ENCODE measurements at places on chromosomes 6 and 20. TPM values are rescaled to one million over a fixed set of nuclear protein-coding genes. Genes with fewer than 3 reads are reported as not detected.

- DNase-seq = peak; percentile 69
These were observed 6.1 kb upstream of the JARID2 start for GRCh38 chr6:15239616-15240364.

The CYP39A1 gene
- 2.9 TPM for total RNA-seq

The GPSM3 gene
- 4.3 TPM for total RNA-seq

GRCh38 chr20:32638848-32639247, 34.9 kb downstream of the C20orf203 start:
- peak; percentile 36 for DNase-seq

The EPHA7 gene
- total RNA-seq = 9.8 TPM

The FNDC1 gene
- total RNA-seq = 73.6 TPM

The CFB gene
- total RNA-seq = 1.6 TPM

DNA sequence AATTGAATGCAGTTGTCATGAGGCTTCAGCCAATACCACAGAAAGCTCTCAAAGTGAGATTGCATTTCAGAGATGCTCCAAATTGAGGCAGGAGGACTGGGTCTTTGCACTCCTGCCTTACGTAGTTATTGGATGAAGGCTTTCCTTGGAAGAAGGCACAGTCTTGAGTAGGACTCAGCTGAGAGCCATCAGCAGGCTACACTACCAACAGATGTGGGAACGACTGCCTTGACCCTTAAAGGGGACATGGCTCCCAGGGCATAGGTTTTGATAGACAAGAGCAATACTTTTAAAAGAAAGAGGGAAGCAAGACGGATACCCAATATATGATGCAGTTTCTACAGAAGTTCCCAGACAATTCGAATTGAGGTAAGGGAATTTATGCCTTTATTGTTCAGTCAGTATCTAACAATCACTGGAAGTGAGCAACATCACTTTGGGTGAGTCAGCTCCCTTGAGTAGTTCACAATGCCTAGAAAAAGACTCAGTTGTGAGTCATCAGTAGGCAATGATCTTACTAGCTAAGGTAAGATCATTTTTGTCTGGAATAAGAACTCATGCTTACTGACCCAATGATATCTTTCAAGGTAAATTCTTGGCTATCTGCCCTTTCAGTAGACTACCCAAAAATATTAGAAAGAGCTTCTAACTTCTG, 390.8 kb downstream of the GJA1 start:
- no peak for DNase-seq

- no peak for DNase-seq
These were observed 17.1 kb downstream of the FOXF2 start for GRCh38 chr6:1406306-1407072.

DNA sequence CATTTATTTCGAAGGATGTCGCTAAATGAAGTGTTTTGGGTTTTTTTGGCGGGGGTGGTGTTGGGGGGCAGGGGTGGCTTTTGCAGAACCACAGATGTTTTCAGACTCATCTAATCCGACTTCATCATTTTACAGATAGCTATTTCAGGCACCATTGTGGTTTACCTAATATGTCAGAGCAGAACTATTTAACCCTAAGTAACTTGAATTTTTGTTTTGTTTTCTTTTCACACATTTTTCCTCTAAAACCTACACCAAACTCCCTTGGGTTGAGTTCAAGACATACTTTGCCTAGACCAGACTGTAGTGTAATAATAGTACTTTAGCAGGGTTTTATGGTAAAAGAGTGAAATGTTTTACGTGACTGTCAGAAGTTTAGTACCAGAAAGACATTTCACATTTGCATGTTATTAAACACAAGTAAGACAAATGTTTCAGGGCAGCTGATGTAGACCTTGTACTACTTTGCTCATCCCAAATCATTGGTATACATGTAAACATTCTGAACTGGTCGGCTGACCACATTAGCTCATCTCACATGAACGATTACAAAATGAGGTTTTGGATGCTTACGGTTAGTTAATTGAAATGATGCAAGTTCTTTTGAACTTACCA, 37.7 kb downstream of the MAP3K4 start:
- no peak for DNase-seq

- no peak for DNase-seq
These were observed 534.0 kb downstream of the PKHD1 start for GRCh38 chr6:51553246-51554015.

The MCM9 gene
- 11.9 TPM for total RNA-seq

DNA sequence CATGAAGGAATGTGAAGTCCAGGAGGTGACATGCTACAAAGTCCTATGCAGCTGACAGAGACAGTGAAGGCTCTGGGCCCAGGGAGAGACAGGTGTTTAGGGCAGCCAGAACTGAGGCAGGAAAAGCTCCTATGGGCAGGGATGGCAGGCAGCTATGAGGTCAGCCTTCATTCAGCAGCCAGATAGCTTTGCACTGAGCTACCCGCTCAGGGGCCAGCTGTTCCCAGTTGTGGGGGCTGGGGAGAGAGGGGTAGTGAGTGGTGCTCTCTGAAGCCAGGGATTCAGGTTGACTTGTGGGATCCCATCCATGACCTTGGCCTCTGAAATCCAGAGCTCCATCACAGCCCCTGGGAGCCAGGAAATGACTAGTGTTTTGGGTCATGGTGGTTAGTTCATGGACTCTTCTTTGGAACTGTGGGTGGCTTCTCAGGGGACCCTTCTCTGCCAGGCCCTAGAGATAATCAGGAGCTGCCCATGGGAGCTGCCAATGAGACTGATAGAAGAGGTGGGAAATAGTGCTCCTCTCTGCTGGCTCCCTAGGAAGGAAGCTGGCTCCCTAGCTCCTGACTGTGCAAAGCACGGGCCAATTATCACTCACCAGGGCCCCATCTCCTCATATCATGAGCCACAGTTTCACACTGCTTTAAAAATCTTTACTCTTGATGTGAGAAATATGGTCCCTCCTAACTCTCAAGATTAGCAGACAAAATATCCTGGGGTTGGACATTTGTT, 127.7 kb downstream of the VEGFA start:
- DNase-seq = peak; percentile 47

The PRKN gene
- total RNA-seq = 4.0 TPM

The CD83 gene
- 15.4 TPM for total RNA-seq

GRCh38 chr6:150547502-150548222, 52.0 kb upstream of the PLEKHG1 start:
- peak; percentile 82 for DNase-seq

DNA sequence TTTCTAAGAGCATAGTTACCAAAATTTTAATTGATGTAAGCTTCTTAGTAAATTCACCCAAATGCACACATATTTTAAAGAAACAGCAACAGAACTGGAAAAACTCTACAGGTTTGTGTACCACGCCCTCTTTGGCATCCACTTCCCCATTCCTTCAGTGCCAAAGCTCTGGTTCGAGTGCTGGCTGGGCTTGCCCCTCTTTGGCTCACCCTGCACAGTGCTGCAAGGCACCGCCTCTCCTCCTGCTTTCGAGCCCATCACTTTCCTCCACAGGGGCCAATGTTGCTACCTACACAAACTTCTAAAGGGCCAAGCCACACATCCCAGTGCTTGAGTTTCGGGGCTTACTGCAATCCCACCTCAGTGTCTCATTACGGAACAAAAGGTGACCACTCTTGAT, 9.6 kb downstream of the LRP11 start:
- no peak for DNase-seq

DNA sequence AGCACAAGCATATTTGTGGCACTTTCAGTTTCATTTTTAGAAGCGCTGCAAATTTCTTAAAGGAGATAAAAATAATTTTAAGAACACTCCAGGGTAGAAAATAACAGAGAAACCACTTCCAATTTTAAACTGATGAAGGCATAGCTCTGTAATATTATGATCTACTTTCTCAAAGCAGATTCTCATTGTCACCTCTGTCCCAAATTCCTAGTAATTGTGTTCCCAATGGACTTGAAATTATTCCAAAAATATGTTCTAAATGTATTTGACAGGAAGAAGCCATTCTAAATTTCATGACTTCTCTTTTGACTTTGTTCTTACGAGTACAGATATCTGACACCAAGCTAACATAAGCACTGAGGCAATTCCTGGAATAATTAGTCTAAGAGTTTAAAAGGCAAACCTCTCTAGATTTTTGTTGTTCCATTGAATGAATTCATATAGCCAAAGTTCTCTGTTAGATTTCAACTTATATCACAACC, 140.2 kb upstream of the CARMIL1 start:
- no peak for DNase-seq

DNA sequence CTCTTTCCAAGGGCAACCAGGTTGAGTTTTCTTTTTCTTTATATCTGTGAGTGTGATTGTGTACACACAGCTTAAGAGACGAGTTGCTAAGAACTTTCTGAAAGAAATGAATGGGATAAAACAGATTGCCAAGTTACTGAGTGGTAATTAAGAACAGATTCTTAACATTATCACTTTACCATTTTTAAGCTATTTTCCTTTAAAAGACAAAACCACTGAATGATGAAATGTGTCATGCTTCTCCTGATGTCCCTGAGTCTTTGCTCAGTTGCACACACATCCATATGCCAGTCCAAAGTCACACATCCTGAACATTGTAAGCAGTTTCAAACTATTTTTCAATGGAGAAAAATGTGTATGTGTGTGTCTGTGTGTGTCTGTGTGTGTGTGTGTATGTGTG, 5.5 kb upstream of the DAAM2 start:
- DNase-seq = no peak

The NT5E gene
- 28.8 TPM for total RNA-seq

DNA sequence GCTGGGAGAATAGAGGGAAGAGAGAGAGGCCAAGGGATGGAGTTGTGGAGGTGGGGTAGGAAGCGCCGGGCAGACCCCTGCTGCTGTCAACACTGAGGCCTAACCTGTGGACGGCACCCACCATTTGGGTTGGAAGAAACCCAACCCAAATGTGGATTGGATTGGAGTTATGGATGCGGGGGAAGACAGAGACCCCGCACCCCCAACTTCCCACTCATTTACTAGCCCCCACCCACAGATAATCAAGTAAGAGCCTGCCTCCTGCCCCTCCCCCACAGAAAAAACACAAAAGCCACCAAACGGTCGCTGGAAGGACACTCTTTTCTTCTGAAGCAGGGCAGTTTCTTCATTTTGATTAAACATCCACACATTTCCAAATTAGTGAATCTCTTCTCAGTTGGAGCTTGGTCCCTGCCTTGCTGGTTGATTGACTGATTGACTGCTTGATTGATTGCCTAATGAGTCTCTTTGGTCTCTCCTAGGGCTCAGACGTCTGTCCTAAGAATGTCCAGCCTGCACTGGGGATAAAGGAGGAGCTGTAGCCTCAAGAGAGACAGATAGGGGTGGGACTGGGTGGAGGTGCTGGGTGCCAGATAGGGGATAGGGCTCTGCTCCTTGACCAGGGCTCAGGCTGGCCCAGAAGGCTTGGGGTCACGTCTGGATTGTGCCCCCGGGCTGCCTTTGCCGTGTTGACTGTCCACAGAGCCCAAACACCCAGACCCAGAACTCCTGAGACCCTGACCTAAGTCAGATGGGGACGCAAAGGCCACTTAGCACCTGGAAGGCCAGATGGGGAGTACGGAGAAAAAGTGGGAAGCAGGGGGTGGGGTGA, 74.9 kb upstream of the FOXP4 start:
- no peak for DNase-seq

DNA sequence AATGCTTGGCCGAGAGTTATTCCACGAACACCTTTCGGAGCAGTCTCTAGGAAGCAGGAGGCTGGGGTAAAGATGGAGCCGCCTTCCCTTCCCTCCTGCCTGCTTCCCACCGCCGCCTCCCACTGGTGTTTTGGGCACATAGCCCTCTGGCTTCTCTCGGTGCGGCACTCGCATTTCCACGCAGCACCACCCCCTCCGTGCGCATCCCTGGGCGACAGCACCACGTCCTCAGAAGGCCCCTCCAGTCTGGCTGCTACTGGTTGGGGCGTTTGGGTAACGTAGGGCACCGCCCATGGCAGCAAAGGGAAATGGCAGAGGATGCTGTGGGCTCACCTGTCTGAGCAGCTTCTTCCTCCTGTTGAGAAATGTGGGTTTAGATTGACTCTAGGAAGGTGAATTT, 2.4 kb downstream of the COL20A1 start:
- DNase-seq = no peak

- no peak for DNase-seq
These were observed 362.3 kb downstream of the PKHD1 start for GRCh38 chr6:51725155-51725554.

The ADAM33 gene
- total RNA-seq = 52.8 TPM

GRCh38 chr6:33451606-33452005, 2.8 kb upstream of the ZBTB9 start:
- no peak for DNase-seq

- DNase-seq = peak; percentile 57
These were observed 38.9 kb downstream of the SMAP1 start for GRCh38 chr6:70706491-70707123.

GRCh38 chr6:75412969-75413662, 80.5 kb downstream of the FILIP1 start:
- no peak for DNase-seq

The PCK1 gene
- 0.13 TPM for total RNA-seq

The PTCHD4 gene
- total RNA-seq = 0.98 TPM

- no peak for DNase-seq
These were observed 17.3 kb downstream of the DNPH1 start for GRCh38 chr6:43211955-43212354.

GRCh38 chr6:144990784-144991183, 705.6 kb downstream of the UTRN start:
- DNase-seq = no peak

The DHX16 gene
- 18.6 TPM for total RNA-seq

DNA sequence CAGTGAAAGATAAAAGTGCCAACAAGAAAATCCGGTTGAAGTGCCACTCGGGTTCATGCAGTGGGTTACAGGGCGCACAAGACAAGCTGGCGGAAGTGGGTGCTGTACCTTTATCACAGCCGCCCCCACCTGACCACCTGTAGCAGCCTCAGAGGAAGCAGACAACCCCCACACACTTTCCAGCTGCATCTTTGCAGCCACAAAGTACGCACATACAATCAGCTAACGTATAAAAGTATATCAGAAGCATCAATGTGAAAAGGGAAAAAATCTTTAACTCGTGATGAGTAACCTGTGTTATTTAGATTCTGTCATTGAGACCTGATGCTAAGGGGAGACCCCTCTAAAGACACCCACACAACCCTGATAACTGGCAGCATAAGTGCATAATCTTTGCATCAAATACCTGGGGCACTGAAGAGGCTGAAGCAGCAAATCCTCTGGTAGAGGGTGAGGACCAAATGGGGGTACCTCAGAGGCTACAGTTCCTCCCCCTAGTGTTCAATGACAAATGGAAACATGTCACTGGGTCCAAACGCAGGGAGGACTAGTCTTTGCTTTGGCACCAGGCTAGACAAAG, 22.1 kb downstream of the BACH2 start:
- DNase-seq = no peak

DNA sequence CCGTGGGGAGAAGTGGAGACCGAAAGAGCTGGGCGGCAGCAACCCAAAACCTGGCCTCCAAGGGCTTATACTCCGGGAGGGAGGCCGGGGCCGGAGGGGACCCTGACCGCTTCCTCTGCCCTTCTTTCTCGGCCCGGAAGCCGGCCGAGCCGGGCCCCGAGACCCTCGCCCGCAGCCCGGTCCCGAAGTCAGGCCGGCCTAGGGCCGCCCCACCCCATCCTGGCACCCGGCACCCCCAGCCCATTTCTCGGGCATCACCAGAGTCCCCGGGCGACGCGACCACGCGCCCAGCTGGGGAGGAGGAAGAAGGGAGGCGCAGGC, 572 bp upstream of the ZDHHC14 start:
- DNase-seq = no peak

- DNase-seq = peak; percentile 82
These were observed 99.1 kb downstream of the CDH26 start for GRCh38 chr20:60057123-60057865.

GRCh38 chr6:164208371-164208770, 793.9 kb downstream of the QKI start:
- DNase-seq = no peak
